Aorta (tissue), 5 donors: ENCODE measurements at places on chromosomes 3 and 15. TPM values are rescaled to one million over a fixed set of nuclear protein-coding genes. Genes with fewer than 3 reads are reported as not detected.

GRCh38 chr3:117495620-117496019 lies 786.0 kb downstream of the TUSC7 start:
- no peak overlapping the region for H3K27ac ChIP-seq
- H3K4me3 ChIP-seq: no peak overlapping the region
- no peaks in the 10 kb centered on the region for H3K27me3 ChIP-seq
- DNase-seq: no peak

MBD4 gene
- 23.9 TPM for total RNA-seq

DNA sequence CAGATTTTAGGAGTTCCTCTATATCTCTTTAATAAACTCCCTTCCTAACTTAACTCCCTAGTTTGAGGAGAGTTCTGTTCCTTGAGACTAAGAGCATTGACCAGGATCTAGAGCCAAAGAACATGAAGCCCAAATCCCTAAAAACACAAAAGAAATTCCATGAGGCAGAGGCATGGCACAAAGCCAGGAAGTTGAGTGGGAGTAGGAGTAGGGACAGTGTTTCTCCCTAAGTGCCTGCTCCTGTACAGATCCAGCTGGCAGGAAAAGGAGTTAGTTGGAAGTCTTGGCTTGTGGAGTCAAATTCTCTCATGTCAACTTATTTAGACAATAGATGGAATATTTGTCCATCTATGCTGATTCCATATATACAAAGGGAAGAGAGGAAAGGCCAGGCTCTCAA lies 11.4 kb downstream of the ACTC1 start:
- no peaks in the 10 kb centered on the region for H3K4me1 ChIP-seq
- no peak overlapping the region for H3K27ac ChIP-seq
- no peaks in the 10 kb centered on the region for H3K36me3 ChIP-seq
- H3K4me3 ChIP-seq: no peak overlapping the region
- no peak for DNase-seq
- no peaks in the 10 kb centered on the region for H3K27me3 ChIP-seq

GRCh38 chr15:70586241-70586640 lies 177.1 kb downstream of the UACA start:
- H3K4me1 ChIP-seq: no peaks in the 10 kb centered on the region
- no peaks in the 10 kb centered on the region for H3K27me3 ChIP-seq

ITPKA gene
- total RNA-seq: 0.29 TPM

DNA sequence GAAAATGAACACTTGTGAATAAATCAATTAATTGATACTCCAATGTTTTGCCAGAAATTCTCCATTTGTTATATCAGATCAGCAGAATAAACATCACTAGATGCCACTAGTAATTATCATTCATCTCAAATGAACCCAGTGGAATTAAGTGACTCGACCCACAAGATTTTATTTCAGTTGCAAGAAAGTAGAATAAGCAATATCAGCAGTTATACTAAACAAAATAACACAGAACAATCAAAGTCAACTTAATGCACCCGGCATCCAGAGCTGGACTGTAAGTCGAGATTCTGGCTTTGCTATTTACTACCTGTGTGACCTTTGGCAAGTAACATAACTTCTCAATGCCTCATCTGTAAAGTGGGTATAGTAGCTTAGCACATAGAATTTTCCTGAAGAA lies 256.5 kb downstream of the MEIS2 start:
- H3K27ac ChIP-seq: no peak overlapping the region
- H3K4me3 ChIP-seq: no peak overlapping the region
- H3K4me1 ChIP-seq: no peaks in the 10 kb centered on the region
- no peaks in the 10 kb centered on the region for H3K36me3 ChIP-seq
- no peaks in the 10 kb centered on the region for H3K27me3 ChIP-seq
- DNase-seq: no peak

DNA sequence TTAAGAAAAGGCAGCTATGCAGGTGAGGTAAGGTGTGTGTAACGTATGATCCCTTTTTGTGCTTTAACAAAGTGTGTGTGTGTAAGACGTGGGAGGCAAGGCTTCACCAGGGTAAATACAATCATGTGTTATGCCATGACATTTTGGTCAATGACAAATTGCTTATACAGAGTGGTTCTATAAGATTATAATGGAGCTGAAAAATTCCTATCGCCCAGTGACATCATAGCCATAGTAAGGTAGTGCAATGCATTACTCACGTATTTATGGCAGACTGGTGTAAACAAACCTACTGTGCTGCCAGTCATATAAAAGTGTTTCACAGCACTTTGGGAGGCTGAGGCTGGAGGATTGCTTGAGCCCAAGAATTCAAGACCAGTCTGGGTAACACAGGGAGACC lies 60.2 kb upstream of the LCTL start:
- H3K36me3 ChIP-seq: no peaks in the 10 kb centered on the region
- no peak overlapping the region for H3K4me3 ChIP-seq
- H3K27me3 ChIP-seq: no peaks in the 10 kb centered on the region
- DNase-seq: no peak
- no peak overlapping the region for H3K27ac ChIP-seq

- no peaks in the 10 kb centered on the region for H3K27me3 ChIP-seq
- no peak overlapping the region for H3K27ac ChIP-seq
- H3K4me3 ChIP-seq: no peak overlapping the region
- no peaks in the 10 kb centered on the region for H3K36me3 ChIP-seq
Observed at GRCh38 chr3:46276497-46277099, 34.3 kb downstream of the CCR3 start.

DNA sequence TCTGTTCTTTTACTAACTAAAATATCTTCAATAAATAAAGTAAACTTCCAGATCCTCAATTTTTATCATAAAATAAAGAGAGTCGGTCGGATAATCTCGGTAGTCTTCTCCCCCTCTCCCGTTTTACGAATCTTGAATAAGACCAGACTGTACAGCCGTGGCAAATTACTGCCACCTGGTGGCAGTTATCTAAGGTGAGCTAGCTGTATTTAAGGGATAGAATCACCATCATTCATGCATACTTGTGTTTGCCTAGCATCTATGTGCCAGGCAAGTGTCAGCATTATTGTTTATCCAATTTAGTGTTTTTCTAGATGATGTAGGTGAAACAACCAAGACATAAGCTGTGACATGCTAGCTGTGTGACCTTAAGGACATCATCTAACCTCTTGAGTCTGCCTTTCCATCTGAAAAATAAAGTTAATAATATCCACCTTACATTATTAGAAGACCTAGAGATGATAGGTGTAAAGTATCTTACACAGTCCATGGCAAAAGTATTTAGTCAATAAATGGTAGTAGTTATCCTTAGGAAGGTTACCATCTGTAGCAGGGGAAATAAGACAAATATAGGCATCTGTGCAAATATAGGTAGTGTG lies 21.3 kb downstream of the DUT start:
- no peak overlapping the region for H3K27ac ChIP-seq
- DNase-seq: peak; percentile 57
- no peak overlapping the region for H3K4me3 ChIP-seq
- H3K27me3 ChIP-seq: no peaks in the 10 kb centered on the region

- H3K4me3 ChIP-seq: no peak overlapping the region
- no peaks in the 10 kb centered on the region for H3K36me3 ChIP-seq
- no peaks in the 10 kb centered on the region for H3K4me1 ChIP-seq
- no peak for DNase-seq
- no peaks in the 10 kb centered on the region for H3K27me3 ChIP-seq
Observed at GRCh38 chr3:173843060-173843459, 445.5 kb downstream of the NLGN1 start.

PLSCR1 gene
- 149 TPM for total RNA-seq

DIPK2A gene
- 36.1 TPM for total RNA-seq

PIGZ gene
- 5.2 TPM for total RNA-seq

- H3K27ac ChIP-seq: no peak overlapping the region
- H3K36me3 ChIP-seq: no peaks in the 10 kb centered on the region
- no peaks in the 10 kb centered on the region for H3K4me1 ChIP-seq
- no peak overlapping the region for H3K4me3 ChIP-seq
- DNase-seq: no peak
- H3K27me3 ChIP-seq: no peaks in the 10 kb centered on the region
Observed at GRCh38 chr15:82931221-82931620, 21.3 kb downstream of the HOMER2 start.
